HFFc6 (cell line): ENCODE measurements at places on chromosomes 6 and 20. TPM values are rescaled to one million over a fixed set of nuclear protein-coding genes. Genes with fewer than 3 reads are reported as not detected.
A peak's percentile ranks its signal among the peaks of the same experiment; 100 is the strongest.

- DNase-seq: no peak
These were observed 42.8 kb downstream of the MYO6 start for GRCh38 chr6:75791881-75792280.

GRCh38 chr6:42314571-42315258 lies 97.1 kb upstream of the MRPS10 start:
- DNase-seq: no peak

GRCh38 chr6:41470331-41471063 lies 75.7 kb upstream of the FOXP4 start:
- no peak for DNase-seq

DNA sequence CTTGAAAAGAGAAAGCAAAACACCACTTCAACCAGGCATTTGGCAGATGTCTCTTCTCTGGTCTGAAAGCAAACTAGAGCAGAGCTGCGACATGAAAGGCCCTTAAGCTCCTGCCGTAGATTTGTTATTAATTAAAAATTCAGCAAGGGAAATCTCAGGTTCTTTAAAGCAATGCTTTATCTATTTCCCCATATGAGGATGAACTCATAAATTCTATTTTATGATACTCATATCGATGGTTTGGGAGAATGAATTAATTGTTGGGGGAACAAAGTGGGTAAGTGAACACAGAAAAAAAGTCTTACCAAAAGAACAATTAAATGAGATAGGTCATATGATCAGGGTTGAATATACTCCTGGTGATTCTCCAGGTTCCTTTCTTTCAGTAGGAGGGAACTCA lies 464.7 kb upstream of the SLC35B3 start:
- no peak for DNase-seq

The SAMD3 gene
- total RNA-seq: 0.91 and 1.3 TPM in 2 replicates

The IP6K3 gene
- total RNA-seq: 0.45 to 0.63 TPM (median 0.59 TPM) in 3 replicates

GRCh38 chr6:10449751-10450150 lies 34.9 kb upstream of the TFAP2A start:
- DNase-seq: no peak

DNA sequence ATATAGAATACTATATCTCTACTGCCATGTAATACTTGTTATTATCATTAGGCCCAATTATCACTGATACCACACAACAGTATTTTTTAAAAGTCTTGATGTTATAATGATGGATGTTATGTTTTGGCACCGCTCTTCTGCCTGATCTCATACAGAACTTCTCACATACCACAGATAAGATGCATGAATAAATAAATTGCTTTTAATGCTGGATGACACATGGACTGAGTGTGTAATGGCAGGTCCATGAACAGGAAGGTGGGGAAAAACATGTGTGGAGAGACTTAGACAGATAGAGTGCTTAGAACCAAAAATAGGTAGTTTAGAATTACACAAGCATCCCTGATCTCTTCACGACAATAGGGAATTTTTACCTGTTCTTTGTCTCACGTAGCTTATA lies 258.4 kb upstream of the MARCKS start:
- DNase-seq: no peak

DNA sequence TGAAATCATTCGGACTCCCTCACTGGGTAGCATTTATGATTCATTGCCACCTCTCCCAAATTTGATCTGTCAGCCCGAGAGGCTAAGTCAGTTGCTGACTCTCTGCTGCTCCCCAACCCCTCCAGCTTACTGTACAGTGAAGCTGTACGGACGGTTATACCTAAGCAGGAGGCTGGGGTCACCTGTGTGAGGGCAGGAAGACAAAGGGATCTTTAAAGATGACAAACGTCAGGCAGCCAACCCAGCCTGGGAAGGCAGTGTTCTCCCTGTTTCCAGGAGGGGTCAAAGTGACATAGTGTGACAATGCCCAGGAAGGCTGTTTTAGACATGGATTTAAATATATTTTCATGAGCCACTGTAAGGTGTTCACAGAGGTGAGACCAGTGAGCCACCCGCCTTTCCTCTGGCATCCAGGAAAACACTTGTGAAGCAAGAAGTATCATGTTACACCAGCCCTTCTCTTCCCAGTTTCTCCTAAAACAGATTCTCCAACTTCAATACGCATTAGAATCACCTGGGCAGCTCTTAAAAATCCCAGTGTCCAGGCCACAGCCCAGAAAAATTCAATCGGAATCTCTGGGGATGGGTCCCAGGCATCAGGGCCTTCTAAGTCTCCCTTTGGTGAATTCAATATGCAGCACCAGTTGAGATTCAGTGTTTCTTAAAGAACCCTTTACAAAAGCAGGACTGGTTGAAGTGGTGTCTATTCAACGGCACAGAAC lies 6.8 kb upstream of the PAX1 start:
- no peak for DNase-seq

DNA sequence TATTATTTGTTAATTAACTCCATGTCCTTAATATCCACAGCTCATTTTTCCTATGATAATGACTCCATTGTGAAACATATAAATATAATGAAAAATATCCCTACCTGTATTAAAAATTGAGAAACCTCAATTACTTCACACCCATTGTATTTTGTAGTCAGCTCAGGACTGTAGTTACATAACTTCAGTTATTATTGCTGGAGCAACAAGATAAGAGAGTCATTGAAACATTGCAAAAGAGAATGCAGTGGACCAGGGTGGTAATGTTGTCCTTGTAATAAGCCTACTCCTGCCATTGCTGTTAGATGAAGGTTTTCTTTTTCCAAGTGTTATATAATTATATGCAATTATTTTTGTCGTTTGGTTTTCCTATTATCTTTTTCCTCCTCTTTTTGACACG lies 184.4 kb downstream of the PRL start:
- no peak for DNase-seq

The CRISP2 gene
- total RNA-seq: not detected in 3 replicates

The MLN gene
- total RNA-seq: not detected in 3 replicates

The STAU1 gene
- 81.3 to 89.1 TPM (median 84.1 TPM) in 3 replicates for total RNA-seq

- DNase-seq: no peak
These were observed 72.9 kb upstream of the MRAP2 start for GRCh38 chr6:83960664-83961063.

DNA sequence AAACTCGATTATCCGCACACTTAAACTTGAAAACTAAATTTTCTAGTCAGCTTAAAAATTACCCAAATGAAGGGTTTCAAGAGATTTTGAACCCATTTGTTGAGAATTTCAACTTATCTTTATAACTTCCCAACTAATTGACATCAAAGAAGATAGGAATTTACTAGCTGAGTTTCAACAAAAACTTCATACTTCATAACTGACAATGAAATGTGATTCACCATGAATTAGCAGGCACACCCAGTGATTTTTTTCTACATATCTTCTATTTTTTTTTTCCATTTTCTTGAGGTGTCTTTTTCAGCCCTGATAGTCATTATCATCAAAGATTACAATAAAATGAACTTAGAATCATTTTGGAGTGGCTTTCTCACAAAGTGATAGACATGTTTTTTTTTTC lies 26.7 kb downstream of the TNFAIP3 start:
- DNase-seq: peak; percentile 23

DNA sequence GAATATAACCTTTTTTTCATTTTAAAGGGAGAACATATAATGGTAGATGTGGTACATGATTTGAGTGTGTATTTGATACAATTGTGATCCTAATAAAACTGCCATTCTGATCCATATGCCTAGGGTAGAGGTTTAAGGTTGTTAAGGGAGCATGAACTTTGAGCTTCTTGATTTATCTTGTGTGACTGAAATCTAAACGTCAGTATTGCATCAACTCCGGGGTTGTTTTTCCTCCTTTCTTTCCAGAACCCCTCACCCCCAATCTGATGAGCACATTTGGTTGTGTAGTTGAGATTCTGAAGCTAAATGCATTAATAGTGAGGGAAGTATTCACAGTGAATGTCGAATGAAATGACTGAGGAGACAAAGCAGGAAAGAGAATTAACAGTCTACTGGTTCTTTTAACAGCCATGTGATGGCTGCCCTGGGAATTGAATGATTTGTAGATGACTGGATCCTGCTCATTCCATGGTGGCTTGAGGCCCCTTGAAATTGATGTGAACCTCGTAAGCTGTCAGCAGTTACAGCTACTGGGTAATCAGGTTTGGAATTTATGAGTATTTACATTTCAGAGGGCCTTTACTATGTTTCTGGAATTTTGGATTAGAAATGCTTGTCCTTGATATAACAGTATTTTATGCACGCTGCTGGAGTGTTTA lies 44.8 kb downstream of the FARS2 start:
- DNase-seq: no peak

The HTR1B gene
- 0.12 to 0.87 TPM (median 0.51 TPM) in 3 replicates for total RNA-seq

DNA sequence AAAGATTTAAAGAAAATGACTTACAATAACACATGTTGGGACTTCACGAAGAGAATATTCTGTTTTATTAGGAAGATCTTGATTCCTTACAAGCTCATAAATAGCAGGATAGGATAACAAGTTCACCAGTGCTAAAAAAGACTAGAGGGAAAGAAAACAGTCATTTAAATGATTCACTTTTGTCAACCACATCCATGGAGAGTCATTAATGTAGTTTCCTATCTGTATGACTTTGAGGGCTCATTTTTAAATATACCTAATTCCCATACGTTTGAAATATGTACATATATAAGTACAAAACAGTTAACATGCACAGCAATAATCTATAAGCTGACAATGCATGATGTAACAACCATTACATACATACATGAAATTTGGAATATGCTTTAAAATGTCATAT lies 111.1 kb downstream of the TBC1D32 start:
- no peak for DNase-seq

- DNase-seq: no peak
These were observed 87.8 kb downstream of the SLC22A3 start for GRCh38 chr6:160435935-160436334.

DNA sequence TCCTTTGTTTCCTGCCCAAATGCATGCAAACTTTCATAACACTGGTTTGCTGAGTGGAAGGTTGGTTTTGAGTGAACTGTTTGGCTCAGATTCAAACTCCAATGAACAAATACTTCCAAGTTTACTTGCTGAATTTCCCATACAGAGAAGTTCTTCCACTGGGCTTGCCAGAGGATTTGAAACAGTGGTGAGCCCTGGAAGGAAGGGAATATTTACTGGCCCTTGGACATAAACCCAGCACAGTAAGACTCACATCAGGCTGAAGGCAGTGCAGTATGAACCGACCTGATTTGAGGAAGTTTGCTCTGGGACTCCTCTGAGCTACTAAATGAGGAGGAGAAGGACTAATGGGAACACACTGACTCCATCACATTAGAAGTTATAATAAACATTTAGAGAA lies 3.8 kb downstream of the TRAF3IP2 start:
- peak; percentile 53 for DNase-seq

GRCh38 chr6:19999319-20000191 lies 162.4 kb downstream of the ID4 start:
- DNase-seq: no peak

GRCh38 chr20:23298926-23299672 lies 51.5 kb upstream of the NXT1 start:
- no peak for DNase-seq

DNA sequence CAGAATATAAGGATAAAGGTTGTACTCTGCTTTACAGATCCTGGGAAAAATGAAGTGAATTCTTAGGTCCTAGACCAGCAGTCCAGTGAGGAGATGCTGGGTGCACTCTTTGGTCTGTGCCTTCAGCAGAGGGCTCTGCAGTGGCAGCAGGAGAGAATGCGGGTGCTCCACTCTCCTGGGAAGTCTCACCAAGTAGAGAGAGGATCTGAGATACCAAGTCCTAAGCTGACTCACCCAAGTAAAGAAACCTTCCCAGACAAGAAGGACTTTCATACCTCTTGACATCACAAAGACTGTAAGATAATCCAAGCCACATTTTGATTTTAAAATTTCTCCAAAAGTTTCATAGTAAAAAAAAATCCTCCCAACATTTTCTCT lies 116.9 kb upstream of the EMILIN3 start:
- peak; percentile 52 for DNase-seq

The LHFPL5 gene
- total RNA-seq: not detected in 3 replicates

DNA sequence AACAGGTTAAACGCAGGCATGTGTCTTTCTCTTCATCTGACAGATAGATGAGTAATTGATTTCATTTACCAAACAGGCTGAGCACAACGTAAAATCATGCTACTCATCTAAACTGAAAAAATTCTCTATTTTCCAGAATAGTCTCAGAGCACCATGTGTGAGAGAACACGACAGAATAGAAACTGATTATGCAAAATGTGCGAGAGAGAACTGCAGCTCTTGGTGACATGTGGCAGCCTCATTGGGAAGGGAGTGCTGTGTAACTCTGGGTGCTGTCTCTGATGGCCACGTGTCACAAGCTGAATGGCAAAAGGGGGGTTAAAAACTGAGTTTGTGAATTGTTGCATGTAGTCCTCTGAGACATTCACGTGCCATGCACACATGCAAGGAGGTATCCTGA lies 143.7 kb upstream of the ATXN1 start:
- no peak for DNase-seq

The LRRC73 gene
- total RNA-seq: 0.85 and 1.0 TPM in 2 replicates

- DNase-seq: no peak
These were observed 506.6 kb upstream of the NOX3 start for GRCh38 chr6:155962276-155962675.

DNA sequence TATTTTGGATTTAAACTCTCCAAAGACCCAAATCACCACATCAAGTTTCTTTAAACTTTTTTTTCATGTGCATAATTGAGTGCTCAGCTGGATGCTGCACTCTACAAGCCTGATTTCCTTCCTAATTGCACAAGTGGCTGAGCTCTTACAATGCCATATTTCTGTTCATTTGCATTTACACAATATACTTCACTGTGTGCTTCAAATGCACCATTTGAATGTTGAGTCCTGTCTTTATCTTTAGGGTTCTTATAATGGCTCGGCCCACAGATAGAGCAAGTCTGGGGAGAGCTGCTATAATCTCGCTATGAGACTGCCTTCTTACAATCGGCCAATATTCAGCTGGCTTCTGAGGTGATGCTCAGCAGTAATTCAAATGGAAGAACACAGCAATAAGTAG lies 200.6 kb upstream of the MAP3K7 start:
- no peak for DNase-seq

- no peak for DNase-seq
These were observed 1404.0 kb upstream of the ADGRB3 start for GRCh38 chr6:67231092-67231491.

The PTGIS gene
- total RNA-seq: not detected in 3 replicates
